ENCODE measurements at places on chromosomes 5 and 9. TPM values are rescaled to one million over a fixed set of nuclear protein-coding genes. Genes with fewer than 3 reads are reported as not detected.

DNA sequence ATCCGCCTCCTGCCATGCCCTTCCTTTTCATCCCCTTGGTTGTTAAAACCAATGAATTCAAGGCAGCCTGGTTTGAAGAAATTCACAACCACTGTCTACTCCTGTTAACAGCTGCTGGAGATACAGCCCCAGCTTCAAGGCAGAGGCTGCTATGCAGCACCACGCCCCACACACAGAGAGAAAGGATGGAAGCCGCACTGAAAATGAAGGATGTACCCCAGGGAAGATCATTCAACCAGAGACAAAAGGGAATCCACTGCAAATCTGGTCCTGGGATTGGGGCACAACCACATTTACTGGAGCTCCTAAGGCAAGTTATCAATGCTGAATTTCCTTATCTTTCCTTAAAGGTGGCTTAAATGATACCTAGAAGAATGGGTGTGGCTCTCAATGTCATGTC is 58.7 kb downstream of the DPYSL3 start:
- DNase-seq = no peak

GRCh38 chr5:160188141-160189015 is 40.9 kb upstream of the FABP6 start:
- DNase-seq = no peak

- no peak for DNase-seq
Measured at GRCh38 chr5:51958473-51958872, 575.2 kb downstream of the ISL1 start.

DNA sequence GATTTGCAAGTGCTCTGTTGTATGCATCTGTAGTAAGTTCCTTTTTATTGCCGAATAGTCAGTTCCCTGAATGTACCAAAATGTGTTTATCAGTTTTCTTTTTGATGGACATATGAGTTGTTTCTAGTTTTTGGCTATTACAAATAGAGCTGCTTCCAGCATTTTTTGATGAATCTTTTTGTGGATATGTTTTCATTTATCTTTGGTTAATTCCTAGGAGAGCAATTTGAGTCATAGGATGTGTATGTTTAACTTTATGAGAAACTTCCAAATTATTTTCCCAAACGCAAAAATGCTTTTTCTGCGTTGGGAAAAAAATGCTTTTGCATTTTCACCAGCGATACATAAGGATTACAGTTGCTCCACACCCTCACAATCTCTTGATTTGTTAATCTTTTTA is 287.7 kb downstream of the FER start:
- no peak for DNase-seq

- DNase-seq = no peak
Measured at GRCh38 chr9:83043597-83043996, 19.3 kb downstream of the RASEF start.

Gene IL7R
- total RNA-seq = 1,319 TPM

Data from naive thymus-derived CD8-positive, alpha-beta T cell (primary cell).